ENCODE measurements at places on chromosomes 12 and 14. TPM values are rescaled to one million over a fixed set of nuclear protein-coding genes. Genes with fewer than 3 reads are reported as not detected.

NGB gene
- not detected for total RNA-seq

CLEC4C gene
- total RNA-seq: not detected

KDM2B gene
- 6.1 TPM for total RNA-seq

- no peak for DNase-seq
Measured at GRCh38 chr12:101727098-101727497, 12.2 kb downstream of the SYCP3 start.

DNA sequence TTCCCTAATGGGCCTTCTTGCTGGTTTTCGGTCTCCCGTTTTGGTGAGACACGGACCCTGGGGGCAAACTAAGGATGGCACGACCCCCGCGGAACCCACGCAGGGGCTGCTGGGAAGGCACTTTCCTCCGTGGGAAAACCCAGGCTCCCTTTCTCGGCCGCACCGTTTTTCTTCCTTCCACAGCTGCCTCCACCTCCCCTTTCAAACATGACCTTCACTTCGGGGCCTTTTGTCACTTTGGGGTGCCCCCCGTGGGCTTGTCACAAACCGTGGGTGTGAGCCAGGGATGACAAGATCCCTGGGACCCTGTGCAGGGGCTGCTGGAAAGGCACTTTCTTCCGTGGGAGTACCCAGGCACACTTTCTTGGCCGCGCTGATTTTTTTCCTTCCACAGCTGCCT, 268.7 kb downstream of the ALG10 start:
- no peak for DNase-seq

GRCh38 chr12:81010641-81011040, 67.2 kb upstream of the ACSS3 start:
- DNase-seq: no peak

- DNase-seq: no peak
Measured at GRCh38 chr14:59332727-59333126, 132.5 kb downstream of the GPR135 start.

DNA sequence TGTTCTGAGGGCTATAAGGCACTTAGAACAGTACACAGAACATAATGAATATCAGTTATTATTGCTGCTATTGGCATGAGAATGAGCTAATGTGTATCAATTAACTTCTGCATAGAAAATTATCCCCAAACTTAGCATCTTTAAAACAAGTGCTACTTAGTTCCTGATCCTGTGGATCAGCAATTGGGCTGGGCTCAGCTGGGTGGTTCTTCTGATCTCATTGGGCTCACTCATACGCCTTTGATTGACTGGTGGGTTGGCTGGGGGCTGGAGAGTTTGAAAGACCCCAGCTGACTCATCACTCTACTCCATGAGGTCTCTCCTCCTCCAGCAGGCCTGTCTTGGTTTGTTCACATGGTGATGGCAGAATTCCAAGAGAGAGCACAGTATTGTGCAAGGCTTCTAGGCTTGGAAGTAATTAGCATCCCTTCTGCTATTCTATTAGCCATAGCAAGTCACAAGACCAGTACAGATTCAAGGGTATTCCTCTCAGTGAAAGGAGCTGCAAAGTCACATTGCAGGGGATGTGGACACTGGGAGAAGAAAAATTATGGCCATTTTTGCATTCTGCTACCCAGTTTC, 27.2 kb upstream of the HSPB8 start:
- DNase-seq: no peak

GRCh38 chr12:123264642-123265041, 7.0 kb downstream of the CDK2AP1 start:
- DNase-seq: no peak
